ENCODE measurements at places on chromosomes 11 and 22.

DNA sequence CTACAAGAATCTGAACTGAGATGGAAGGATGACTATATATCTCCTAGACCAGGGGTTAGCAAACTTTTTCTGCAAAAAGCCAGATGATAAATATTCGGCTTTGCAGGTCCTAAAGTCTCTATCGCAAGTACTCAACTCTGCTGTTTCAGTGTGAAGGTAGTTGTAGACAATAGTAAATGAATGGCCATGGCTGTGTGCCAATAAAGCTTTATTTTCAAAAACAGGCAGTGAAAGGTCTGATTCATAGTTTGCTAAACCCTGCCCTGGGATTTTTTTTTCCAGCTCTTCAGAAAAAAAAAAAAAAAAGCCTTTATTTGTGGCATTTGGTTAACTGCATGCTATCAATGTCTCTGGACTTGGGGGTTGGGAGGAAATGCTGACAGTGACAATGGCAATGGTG is 37.5 kb downstream of the FAM227A start:
- DNase-seq, result no peak

DNA sequence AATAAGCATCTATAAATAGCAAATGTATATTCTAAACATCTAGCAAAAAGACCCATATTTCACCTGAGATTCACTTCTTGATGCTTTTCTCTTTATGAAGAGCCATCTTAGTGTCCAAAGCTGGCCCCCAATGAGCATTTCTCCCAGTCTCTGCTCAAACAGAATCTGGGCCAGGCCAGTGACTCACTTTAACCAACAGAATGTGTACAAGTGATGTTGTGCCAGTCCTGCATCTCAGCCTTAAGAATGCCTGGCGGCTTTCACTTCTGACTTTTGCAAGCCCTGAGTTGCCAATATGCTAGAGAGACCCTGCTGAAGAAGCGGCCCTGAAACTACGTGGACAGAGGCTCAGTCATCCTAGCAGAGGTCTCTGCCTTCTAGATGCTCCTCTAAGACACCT is 6.9 kb upstream of the COPB1 start:
- DNase-seq, result no peak

DNA sequence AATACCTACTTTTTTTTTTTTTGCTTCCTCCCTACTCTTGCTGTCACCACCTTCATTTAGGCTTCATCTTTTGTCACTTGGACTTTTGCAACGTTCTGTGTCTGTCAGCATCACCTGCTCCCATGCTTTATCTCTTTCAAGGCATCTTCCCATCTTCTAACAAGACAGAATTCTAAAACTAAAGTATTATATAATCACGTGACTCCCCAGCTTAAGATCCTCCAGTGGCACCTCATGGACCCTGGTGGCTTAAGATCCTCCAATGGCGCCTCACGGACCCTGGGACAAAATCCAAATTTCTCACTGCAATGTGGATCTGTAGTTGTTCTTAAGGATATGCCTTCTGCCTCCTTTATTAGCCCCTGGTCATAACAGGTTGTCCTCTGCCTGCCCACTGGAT is 248.2 kb upstream of the SORL1-AS1 start:
- DNase-seq, result no peak

GRCh38 chr11:18563090-18563730 is 25.3 kb downstream of the UEVLD start:
- DNase-seq, result no peak

- DNase-seq, result peak; percentile 80
Observed at GRCh38 chr11:119218141-119218878, 12.2 kb downstream of the CBL start.

- no peak for DNase-seq
Observed at GRCh38 chr22:42985531-42985905, 29.4 kb downstream of the PACSIN2 start.

DNA sequence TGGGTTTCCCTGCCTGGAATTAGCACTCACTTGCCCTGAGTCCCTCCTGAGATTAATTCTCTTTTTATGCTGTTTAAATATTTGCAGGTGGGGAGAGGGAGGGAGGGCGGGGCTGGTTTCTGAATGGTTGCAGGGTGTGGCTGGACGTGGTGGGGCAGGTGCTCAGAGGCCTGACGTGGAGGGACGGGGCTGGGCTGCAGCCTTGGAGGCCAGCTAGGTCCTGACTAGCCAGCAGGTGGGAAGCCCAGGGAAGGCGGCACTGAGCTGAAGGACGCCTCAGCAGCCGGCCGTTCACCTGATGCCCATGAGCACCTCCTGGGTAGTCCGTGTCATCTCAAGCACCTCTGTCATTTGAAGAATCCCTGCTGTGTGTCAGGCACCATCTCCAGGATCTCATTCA is 21.3 kb downstream of the SGSM1 start:
- DNase-seq, result no peak

GRCh38 chr11:11701070-11701469 is 79.3 kb upstream of the GALNT18 start:
- no peak for DNase-seq

DNA sequence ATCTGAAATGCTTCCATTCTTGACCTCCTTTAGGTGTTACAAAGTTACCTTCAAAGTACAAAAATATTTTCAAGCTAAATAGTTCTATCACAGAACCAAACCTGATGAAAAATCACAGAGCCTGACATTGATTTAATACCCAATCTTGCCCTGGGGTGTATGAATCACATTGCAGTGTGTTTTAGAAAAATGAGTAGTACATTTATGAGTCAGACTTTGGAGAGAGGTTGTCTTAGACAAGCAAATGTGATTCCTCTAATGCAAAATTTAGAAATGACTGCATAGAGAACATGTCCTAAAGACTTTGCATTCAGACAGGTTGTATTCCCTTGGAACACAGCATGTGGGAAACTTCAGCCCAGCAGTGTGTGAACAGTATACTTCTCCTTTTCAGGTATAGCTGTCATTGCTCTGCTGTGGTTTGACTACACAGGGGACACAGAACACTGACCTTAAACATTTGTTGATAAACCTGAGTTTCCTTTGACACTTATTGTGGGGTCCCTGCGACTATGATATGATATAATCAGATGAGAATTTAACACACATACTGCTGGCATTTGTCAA is 972.1 kb downstream of the JRKL start:
- peak; percentile 44 for DNase-seq

GRCh38 chr11:824292-824880 is 3.3 kb upstream of the CRACR2B start:
- DNase-seq, result no peak

DNA sequence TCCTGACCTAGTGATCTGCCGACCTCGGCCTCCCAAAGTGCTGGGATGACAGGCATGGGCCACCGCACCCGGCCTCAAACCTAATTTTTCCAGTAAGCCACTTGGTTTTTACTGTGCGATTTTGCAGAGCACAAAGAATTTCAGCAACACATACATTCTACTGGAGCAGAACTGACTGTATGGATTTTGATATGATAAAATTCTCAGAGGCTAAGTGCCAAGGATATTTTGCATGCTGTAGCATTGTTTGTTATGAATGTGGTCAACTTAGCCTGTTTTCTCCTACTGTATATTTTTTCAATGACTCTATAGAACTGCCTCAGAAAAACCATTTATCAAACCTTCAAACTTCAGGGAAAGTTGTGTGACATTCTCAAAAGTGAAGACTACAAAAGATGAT is 89.2 kb downstream of the FAT3 start:
- no peak for DNase-seq

DNA sequence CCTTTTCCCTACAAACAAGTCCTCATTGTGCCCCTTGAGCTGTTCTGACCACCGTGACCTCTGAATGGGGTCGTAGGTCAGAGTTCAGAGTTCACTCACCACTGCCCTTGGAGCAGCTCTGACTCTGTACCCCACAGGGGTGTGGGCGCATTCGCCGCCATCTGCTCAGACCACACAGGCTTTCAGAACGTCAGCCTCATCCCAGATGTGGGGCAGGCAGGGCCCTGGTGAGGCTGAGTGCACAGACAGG is 14.8 kb upstream of the MUC5B start:
- no peak for DNase-seq

- no peak for DNase-seq
Observed at GRCh38 chr11:107840129-107840484, 18.5 kb downstream of the SLC35F2 start.

DNA sequence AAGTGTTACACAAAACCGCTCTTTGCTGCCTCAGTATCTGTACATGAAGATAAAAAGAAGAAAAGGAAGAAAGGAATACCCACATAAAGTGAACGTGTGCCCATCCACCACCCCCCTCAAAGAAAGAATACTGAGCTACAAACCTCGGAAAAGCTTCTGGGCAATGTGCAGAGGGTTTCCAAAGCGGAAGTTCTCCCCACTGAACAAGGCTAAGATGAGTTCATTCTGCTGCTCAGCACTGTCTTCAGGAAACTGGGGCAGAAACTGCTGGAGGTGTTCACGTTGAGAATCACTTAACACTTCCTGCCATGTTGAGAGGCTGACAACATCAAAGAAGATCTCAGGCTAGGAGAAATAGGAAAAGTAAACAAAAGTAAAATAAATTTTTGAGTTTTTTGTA is 6.9 kb downstream of the NFRKB start:
- DNase-seq, result no peak

- no peak for DNase-seq
Observed at GRCh38 chr11:43217849-43218248, 93.9 kb upstream of the API5 start.

DNA sequence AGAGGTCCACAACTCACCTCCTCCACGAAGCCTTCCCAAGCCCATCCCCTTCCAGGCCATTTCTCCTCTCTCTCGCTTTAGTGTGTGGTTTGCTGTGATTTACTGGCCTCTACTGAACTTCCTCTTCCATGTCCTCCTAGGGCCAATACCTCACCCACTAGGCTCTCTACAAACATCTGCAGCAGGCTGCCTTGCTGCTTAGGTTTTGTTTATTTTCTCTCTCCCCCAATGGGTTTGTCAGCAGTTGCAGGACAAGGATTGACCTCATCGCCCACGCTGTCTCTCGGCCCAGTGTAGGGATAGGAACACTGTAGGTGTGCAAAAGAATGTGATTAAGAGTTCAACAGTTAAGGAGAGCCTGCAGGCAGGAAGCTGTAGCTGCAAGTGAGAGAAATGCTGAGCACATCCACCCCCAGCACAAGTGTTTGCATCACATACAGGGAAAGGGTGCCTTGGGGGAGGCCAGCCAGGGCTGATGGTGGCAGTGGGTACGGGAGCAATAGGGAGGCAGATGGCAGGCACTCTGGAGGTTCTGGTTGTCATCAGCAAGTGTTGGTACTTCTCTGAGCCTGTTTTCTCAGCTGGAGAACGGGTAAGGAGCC is 1.4 kb downstream of the PC start:
- no peak for DNase-seq

DNA sequence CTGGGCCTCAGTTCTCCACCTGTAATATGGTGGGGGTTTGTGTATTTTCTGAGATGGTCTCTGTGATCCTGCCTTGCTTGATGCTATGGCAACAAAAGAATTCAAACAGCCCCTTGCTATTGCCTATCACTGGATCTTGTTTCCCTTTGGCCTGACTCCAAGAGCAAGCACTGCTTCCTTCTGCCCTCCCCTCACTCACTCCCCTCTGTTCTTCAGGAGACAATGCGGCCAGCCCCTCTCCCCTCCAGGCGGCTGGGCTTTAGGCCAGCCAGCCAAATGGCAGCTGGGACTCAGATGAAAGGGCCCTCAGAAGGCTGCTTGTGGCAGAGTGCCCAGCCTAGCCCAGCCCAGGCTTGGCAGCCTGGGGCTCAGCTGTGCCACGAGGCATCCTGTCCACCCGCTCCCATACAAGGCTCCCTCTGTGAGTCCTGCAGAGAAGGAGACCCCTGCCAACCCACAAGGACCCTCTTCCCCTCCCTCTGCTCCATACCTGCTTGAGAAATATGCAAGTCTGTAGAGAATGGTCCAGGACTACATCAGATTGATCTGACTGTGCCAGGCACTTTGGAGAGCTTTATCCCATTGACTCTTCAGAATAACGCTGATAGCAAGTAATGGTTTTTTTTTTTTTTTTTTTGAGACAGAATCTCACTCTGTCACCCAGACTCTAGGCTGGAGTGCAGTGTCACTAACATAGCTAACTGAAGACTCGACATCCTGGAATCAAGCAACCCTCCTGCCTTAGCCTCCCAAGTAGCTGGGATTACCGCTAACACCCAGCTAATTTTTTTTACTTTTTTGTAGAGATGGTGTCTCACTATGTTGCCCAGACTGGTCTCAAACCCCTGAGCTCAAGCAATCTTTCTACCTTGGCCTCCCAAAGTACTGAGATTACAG is 7.6 kb upstream of the KCTD14 start:
- DNase-seq, result no peak

GRCh38 chr22:44947846-44948245 is 62.0 kb downstream of the PHF21B start:
- no peak for DNase-seq

GRCh38 chr11:119380827-119381180 is 686 bp downstream of the USP2 start:
- no peak for DNase-seq

DNA sequence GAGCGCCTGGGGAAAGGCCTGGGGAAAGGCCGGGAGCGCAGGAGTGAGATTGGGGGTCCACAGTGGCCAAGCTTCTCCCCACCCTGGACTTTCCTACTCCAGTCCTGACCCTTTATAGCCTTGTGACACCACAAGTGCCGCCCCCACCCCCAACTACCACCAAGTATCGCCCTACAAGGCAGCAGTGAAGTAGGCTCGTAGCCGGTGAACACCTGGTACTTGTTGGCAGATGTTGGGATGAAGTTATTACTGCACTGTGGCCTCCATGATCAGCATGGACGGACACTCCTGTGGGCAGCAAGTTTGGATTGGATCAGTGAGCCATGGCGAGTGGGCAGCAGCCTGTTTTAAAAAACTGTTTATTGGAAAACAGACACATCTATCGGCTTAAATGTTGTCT is 45.0 kb downstream of the EIF3F start:
- DNase-seq, result no peak

DNA sequence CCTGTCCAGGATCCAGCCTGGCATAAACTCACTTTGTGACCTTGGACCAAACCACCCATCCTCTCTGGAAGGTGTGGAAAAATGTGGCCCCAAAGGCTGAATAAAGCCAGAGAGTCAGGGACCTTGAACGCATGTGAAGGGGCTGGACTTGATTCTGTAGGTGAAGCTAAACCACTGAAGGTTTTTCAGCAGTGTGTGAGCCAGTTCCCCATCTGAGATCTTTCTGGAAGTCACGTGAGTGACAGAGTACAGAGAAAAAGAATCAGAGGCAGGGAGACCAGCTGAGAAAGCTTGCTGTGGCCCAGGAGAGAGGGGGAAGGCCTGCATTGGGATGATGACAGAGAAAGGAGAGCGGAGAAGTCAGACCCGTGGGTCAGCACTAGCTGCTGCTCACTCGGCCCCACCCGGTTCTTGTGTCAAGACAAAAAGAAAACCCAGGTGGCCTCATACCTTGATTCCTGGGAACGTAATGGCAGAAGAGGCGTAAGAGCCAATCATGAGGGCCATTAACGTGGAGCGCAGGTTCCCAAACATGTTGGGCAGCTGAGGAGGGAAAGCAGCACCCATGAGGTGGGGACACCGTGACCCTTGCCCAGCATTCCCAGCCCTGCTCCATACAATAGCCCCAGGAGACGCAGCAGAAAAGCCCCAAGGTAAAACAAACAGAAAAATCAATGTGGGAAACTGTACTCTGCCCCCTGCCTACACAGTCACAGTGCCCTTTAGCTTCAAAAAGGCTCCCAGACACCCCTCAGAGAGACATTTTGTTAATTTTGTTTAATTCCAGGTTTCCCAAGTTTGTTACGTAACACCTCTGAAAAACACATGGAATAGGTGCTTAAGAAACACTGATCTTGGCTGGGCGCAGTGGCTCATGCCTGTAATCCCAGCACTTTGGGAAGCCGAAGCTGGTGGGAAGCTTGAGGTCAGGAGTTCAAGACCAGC is 17.9 kb downstream of the SLC43A1 start:
- DNase-seq, result no peak

- DNase-seq, result peak; percentile 60
Observed at GRCh38 chr11:123429913-123430720, at the start of gene GRAMD1B. Gene GRAMD1B (plus strand): TSS chr11:123430269. CDS start chr11:123430793, 524 bp downstream.
